ENCODE measurements at places on chromosomes 16 and 17. TPM values are rescaled to one million over a fixed set of nuclear protein-coding genes. Genes with fewer than 3 reads are reported as not detected.

The TMEM238L gene
- total RNA-seq: 89.7 TPM

The TEX19 gene
- total RNA-seq: not detected

The CFAP97D1 gene
- not detected for total RNA-seq

The CIBAR2 gene
- not detected for total RNA-seq

The UTS2R gene
- not detected for total RNA-seq

The LGALS9 gene
- total RNA-seq: 514 TPM

The CPNE7 gene
- total RNA-seq: 0.92 TPM

The ITGB4 gene
- 318 TPM for total RNA-seq

The RHBDF2 gene
- total RNA-seq: 12.8 TPM

The CCDC40 gene
- total RNA-seq: 2.0 TPM

The CLDN6 gene
- total RNA-seq: not detected

The HCRT gene
- total RNA-seq: not detected

The MEOX1 gene
- 1.2 TPM for total RNA-seq

The TOP2A gene
- 10.9 TPM for total RNA-seq

The ZFP3 gene
- 8.6 TPM for total RNA-seq
